ENCODE measurements at places on chromosomes 4 and X. TPM values are rescaled to one million over a fixed set of nuclear protein-coding genes. Genes with fewer than 3 reads are reported as not detected.

GRCh38 chrX:132948648-132949260, 9.7 kb downstream of the HS6ST2 start:
- DNase-seq: no peak

GRCh38 chr4:169132561-169133305, 122.7 kb upstream of the CBR4 start:
- no peak for DNase-seq

- DNase-seq: no peak
Measured at GRCh38 chr4:5036239-5036638, 15.0 kb upstream of the STK32B start.

DNA sequence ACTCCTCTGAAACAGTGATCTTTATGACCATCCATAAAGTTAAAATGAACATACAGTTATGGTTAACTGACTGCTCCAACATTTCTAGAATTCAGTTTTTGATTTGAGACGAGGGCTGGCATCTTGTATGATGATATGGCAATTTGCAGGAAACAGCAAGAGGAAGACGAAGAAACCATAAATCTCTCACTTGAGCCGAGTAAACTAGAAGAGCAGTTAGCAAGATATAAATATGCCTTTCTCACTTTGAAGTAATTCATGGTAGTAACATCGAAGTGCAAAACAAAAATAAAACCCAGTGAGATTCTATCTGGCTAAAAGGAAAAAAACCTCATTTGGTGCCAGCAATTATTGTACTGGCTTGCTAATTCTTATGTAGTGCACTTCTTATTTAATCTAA, 139.0 kb upstream of the SPRY1 start:
- no peak for DNase-seq

DNA sequence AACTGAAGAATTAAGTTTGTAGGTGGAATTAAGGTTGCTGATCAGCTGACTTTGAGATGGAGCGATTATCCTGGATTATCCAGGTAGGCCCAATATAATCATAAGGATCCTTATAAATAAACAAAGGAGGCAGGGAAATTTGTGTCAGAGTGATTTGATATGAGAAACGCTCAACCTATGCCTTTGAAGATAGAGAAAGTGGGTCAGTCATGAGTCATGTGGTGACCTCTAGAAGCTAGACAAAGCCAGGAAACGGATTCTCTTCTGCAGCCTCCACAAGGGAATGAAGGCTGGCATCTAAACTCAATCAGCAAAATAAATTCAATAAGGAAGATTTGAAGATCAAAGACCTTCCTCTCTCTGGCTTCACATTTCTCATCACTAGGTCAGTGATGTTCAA, 41.5 kb upstream of the SMIM10 start:
- DNase-seq: no peak

DNA sequence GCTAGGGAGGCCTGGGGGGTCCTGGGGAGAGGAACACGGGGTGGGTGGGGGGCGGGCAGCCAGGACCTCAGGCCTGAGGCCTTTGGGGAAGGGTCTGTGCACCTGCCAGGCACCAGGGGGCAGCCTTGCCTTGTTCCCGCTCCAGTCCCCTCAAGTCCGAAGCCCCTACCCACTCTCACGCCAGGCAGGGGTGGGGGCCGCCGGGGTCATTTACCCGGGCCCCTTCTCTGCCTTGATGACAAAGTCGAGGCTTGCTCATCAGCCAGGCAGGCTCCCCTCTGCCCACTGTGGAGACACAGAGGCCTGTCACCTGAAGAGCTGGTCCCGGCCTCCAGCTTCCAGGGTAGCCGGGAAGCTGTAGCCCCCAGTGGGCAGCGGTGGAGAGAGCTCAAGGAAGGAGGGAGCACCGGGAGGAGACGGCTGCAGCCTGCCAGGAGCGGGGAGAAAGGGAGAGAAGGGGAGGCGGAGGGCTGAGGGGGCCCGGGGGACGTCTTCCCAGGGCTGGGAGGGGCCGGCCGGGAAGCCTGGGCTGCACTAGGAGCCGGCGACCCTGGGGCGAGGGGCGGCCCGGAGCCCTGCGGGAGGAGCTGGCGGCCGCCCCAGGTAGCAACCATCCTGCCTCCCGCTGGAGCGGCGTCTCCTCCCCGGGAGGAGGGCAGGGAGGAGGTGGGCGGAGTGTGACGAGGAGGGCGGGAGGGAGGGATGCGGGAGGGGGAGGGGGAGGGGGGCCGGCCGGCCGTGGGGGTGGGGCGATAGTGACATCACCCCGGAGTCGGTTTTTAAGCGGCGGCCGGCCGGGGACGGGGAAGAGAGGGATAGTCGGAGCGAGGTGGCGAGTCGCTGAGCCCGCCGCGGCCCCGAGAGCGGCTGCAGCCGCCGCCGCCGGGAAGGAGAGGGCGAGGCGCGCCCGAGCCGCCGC, at the start of gene SLC6A8:
SLC6A8 (plus strand) TSS at position 806 of the 919 bp plus-strand sequence. CDS start 649 bp downstream, outside the sequence.
- DNase-seq: peak; percentile 90

GRCh38 chr4:172680691-172681090, 487.9 kb upstream of the GALNT7 start:
- DNase-seq: no peak

DNA sequence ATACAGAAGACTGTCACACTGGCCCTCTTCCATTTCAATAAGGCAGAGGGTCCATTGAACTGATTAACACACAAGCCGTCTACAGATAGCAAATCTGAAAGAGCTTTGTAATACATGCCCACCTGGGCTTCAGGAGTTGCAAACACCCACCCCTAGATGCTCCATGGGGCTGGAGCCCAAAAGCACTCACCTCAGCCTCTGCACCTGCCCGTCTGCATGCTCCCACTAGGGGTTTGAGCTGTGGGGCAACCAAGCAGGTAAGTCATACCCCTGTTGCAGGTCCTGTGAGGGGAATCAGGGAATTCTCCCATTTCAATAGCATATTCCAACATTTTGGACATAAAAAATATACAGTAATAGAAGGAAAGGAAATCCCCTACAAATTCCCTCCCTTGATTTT, 243.0 kb upstream of the KCNIP4 start:
- no peak for DNase-seq

- DNase-seq: no peak
Measured at GRCh38 chr4:182862921-182863320, 54.3 kb downstream of the DCTD start.

DNA sequence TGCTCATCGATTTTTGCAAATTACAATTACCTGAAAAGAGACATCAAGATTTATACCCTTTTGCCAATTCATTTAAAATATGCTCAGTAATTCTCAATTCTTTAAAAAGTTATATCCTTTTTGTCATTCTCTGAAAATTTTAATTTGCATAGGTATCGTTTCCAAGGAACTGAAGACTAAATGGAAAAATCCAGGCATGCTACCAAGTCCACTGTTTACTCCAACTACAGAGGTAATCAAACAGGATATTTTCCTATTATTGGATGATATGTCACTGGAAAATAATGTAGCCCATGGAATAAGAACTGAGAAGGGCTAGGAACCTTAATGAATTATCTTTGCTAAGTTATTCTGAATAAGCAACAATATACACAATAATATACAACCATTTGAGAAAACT, 132.7 kb downstream of the THOC2 start:
- no peak for DNase-seq

DNA sequence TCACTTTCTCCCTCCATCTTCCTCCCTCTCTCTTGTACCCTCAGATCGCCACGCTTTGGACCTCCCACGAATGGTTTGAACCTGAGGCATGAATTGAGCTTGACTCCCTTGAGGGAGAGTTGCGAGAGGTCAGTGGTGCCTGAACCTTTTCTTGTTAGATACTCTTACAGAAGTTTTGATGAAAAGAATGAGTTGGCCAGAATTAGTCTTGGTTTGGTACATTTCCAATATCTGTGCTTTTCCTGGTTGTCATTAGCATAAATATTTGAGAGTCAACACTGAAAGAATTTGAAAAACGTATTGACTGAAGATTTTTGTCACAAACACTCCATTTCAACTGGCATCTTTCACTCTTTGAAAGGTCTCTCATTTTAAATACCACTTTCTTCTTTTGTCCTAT, 510.6 kb upstream of the DIPK2B start:
- no peak for DNase-seq

GRCh38 chr4:84258905-84259830, 239.9 kb downstream of the NKX6-1 start:
- no peak for DNase-seq

DNA sequence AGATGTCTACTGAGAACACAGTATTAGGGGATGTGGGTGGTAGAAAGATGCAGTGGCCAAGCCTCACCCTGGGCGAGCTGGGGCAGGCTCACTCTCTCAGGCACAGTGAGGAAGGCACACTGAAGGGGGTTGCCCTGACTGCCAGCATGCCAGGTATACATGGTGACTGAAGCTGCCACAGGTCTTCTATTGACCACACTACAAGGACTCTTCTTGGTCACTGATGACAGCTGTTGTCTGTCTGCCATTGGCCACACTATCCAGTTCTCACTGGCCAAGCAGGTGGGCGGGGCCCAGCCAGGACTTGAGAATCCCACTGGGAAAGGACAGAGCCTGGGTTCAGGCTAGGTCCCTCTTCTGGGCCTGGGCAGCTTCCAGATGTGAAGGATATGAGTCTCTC, 39.7 kb upstream of the TBC1D14 start:
- DNase-seq: no peak

DNA sequence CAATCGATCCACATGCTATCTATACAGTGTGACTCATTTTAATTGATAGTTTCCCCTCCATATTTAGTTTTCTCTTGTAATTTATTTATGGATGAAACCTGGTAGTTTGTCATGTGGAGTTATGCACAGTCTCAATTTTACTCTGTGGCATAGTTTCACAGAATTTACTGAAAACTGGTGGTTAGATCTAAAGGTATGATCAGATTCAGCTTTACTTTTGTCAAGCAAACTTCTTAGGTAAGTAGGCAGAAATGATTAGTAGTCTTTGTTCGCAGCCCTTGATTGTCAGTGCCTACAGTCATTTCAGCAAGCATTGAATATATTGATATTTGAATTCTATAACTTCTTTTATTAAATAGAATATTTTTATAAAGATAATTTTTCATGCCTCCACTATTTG, 2.5 kb downstream of the ADD1 start:
- no peak for DNase-seq

DNA sequence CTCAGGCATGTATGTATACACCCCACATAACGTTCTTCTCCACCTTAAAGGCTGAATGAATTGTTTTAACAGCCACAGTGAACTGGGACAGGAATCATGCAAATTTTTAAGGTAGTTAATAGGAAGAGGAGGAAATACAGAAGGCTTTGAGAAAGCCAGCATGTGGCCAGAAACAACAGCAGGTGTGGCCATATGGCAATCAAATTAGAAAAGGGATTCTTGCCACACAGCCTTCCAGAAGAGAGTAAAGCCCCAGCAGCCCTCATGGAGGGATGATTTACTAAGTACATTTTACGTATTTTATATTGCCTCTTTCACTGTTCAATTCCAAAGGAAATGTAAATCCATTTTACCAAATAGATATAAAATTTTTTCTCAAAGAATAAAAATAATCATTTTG, 792.2 kb downstream of the ADGRL3 start:
- no peak for DNase-seq

DNA sequence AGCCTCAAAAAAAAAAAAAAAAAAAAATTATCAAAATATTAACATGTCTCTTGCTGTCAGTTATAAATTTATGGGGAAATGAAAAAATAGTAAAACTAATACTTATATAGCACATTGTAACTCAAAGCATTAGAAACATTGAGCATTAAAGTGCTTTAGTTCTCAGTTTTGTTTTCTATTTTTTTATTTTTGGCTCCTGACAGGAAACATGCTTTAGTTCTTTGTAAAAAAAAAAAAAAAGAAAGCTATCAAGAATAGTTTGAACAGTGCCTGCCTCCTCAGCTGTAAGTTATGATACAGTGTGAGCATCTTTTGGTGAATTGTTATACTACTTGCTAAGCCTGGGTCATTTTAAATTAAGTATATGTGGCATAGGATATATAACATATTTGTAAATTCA, 5.1 kb upstream of the CENPC start:
- no peak for DNase-seq

DNA sequence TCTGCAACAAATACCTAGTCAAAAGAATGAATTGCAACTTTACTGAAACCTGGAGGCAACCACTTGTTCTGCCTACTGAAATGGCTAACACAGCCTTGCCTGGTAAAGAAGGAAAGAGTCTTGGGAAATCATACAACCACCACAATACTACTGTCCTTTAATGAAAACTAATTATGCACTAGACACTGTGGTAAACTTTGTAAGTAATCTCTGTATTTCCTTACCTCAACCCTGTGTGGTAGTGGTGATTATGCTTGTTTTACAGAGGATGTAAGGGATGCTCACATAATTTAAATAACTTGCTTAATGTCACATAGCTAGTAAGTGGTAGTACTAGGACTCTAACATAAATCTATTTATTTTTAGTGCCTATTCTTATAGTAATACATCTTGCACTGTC, 44.7 kb downstream of the TMEM156 start:
- no peak for DNase-seq

- peak; percentile 84 for DNase-seq
Measured at GRCh38 chr4:185847352-185848097, 35.5 kb upstream of the SORBS2 start.

DNA sequence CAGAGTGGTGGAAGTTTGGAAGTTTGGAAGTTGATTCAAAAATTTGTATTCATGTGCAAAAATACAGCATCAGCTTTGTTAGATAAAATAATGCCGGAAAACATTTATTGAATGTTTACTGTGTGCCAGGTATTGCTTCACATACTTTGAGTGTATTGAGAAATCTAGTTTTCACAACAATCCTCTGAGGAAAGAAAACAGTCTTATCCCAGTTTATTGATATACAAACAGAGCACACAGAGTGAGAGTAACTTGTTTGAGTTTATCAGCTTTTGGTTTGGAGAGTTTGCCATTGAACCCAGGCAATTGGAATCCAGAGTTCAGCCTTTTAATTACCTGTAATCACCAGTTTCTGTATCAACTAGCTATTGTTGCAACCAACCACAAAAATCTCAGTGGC, 127.2 kb upstream of the RPS6KA3 start:
- DNase-seq: no peak

Gene SMARCA1
- 41.5 TPM for total RNA-seq

Gene UGT2A1
- not detected for total RNA-seq

Gene ESX1
- total RNA-seq: not detected

Gene MAGEA9B
- total RNA-seq: not detected

Gene FGF13
- 2.3 TPM for total RNA-seq

Gene NKX6-1
- total RNA-seq: not detected

Gene KLB
- 0.06 TPM for total RNA-seq

Gene OTUD6A
- not detected for total RNA-seq

Gene BTK
- 3.6 TPM for total RNA-seq

Gene SLC2A9
- total RNA-seq: 14.3 TPM

Gene GPC4
- total RNA-seq: 9.3 TPM

Gene FAM47E
- total RNA-seq: 3.3 TPM

Gene CDK16
- total RNA-seq: 124 TPM

Measured in right cardiac atrium (tissue), 5 donors.